ENCODE measurements at places on chromosomes 13 and 19.

GRCh38 chr13:73428137-73428536 is 369.3 kb downstream of the KLF5 start:
- DNase-seq: no peak

DNA sequence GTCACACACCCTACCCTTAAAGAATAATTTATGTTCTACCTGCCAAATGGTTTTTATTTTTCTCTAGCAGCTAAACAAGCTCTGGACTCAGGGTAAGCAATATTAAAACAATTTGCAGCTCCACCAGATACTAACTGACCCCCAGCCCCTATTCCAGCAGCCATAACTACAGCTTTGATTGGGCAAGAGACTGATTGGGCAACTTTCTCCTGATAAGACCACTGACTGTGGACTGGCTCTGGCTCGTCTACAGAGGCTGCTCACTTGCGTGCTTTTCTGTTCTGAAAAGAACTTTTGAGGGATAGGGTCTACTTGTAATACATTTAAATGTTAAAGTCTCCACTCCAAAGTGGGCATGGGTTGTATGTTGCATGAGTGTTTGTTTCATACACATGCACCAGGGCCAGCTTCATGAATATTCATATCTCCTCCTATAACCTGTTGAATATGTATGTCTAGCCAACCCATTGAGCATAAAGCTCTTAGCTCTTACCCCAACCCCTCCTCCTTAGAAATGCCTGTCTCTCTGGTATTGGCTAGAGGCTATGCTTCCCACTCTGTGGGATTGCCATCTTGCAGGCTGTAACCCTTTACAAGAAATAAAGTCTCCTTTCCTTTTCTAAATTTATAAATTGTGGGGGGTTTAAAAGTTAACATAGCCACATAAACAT is 19.9 kb downstream of the OR7A5 start:
- no peak for DNase-seq

DNA sequence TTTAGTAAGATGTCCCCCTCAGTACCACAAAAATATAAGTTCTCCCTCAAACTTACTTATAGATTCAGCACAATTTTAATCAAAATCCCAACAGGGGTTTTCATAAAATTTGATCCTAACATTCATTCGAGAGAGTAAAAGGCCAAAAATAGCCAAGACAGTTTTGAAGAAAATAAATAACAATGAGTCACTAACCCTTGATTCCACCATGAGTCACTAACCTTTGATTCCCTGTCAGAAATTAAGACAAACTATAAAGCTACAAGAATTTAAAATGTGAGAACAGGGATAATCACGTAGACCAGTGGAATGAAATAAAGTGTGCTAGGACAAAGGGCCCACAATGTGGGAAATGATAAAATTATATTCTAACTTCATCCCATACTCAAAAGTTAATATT is 320.3 kb downstream of the SUCLA2 start:
- DNase-seq: no peak

- no peak for DNase-seq
Measured at GRCh38 chr19:39641773-39642172, 13.9 kb upstream of the LGALS16 start.
